ENCODE measurements at places on chromosomes 16 and 17.

DNA sequence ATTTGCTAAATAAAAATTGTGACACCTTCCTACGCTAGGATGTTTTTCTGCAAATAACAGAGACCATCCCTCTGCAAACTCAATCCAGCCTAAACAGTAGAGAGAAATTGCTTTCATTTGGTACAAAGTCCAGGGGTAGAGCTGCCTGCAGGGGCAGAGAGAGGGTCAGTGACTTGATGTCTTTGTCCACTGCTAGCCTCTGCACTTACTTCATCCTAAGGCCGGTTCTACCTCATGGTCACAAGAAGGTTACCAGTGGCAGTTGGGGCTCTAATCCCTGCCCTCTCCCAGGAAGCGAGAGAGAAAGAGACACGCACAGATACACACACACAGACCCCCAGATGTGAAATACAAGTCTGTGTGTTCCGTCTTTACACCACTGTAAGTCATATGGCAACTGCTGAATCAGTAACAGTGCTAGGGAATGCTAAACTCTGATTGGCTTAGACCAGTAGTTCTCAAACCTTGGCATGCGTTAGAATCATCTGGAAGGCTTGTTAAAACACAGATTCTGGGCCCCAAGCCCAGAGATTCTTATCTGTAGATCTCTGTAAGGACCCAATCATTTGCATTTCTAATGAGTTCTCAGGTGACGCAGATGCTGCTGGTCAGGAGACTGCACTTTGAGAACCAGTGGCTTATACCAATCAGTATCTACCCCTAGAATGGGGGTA, 13.1 kb upstream of the LPCAT2 start:
- no peak for DNase-seq

GRCh38 chr17:80639658-80640057, 95.0 kb downstream of the RPTOR start:
- DNase-seq: no peak

GRCh38 chr16:7083096-7083495, 249.5 kb upstream of the RBFOX1 start:
- DNase-seq: no peak

- DNase-seq: no peak
Measured at GRCh38 chr17:41939693-41940090, 9.3 kb downstream of the ODAD4 start.

- DNase-seq: no peak
Measured at GRCh38 chr17:55734128-55734781, 11.6 kb upstream of the TMEM100 start.

DNA sequence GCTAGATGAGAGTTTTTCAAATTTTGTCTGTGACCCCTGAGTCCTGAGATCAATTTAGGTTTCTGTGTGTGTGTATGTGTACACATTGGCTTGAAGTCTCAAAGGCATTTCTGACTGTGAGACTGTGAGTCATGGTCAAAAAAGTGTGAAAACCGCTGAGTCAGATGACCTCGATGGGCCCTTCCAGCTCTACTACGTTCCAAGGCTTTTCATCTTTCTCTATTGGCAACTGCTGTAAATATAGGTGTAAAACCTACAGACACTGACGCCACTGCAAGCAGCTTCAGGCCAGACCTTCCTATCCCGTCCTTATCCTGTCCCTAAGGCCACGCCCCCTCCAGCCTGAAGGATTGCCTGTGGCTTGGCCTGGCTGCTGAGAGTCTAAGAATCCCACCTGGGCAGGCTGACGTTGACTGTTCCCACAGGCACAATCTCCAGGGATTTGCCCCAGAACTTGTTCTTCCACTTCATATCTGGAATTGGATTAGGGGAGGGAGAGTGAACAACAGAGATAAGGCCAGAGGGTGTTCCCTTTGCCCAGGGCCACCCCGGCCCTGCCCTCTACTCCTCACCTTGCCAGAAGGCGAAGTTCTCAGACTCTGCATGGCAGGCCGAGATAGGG, 11.3 kb downstream of the OSBPL7 start:
- no peak for DNase-seq

DNA sequence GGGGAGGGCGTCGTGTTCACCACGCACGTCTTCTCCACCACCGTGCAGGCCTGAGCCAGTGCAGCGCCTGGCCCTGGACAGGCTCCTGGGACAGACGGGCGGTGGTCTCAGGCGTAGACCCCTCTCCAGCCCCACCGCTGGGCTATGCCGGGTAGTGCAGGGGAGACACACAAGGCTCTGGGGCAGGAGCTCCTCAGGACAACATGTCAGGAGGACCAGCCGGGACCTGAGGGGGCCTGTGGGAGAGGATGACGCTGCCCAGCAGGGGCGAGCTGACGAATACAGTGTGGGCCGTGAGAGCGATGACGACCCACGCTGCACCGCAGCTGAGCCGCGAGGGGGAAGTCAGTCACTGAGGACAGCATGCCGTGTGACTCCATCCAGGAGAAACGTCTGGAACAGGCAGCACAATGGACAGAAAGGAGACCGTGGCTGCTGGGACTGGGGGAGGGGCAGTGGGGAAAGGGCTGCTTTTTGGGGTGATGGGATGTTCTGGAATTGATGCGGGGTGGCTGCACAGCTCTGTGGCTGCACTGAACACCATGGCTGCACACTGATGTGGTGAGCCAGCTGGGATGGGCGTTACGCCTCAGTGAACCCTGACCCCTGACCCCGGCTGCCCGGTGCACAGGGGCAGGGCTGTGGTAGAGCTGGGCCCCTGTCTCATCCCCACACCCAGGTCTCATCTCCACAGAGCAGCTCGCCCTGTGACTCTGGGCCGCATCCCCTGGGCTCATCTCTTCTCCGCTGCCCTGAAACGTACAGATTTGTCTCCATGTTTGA, 20.2 kb downstream of the DNASE1 start:
- DNase-seq: no peak

GRCh38 chr16:10971560-10971961, 27.2 kb downstream of the CLEC16A start:
- peak; percentile 29 for DNase-seq

GRCh38 chr17:10681866-10682446, 15.4 kb downstream of the SCO1 start:
- no peak for DNase-seq

GRCh38 chr17:34827008-34827407, 134.3 kb downstream of the CCT6B start:
- no peak for DNase-seq

- DNase-seq: no peak
Measured at GRCh38 chr17:40717776-40718175, 14.2 kb upstream of the KRT24 start.

DNA sequence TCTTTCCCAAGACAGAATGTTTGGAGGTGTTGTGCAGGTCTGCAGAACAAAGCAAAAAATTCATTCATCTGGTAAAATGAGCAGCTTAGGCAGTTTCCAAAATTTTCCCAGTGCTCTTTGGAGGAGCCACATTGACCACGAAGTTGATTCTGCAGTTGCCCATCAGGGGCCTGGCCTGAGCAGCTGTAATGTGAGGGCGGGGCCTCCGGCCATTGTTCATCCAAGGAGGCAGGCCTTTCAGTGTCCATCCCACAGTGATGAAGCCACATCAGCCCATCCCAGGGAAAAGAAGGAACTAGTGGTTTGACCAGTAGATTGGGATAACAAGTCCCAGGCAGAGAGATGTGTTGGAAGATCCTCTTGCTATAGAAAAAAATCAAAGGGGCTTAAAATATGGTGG, 10.1 kb downstream of the UBFD1 start:
- no peak for DNase-seq

DNA sequence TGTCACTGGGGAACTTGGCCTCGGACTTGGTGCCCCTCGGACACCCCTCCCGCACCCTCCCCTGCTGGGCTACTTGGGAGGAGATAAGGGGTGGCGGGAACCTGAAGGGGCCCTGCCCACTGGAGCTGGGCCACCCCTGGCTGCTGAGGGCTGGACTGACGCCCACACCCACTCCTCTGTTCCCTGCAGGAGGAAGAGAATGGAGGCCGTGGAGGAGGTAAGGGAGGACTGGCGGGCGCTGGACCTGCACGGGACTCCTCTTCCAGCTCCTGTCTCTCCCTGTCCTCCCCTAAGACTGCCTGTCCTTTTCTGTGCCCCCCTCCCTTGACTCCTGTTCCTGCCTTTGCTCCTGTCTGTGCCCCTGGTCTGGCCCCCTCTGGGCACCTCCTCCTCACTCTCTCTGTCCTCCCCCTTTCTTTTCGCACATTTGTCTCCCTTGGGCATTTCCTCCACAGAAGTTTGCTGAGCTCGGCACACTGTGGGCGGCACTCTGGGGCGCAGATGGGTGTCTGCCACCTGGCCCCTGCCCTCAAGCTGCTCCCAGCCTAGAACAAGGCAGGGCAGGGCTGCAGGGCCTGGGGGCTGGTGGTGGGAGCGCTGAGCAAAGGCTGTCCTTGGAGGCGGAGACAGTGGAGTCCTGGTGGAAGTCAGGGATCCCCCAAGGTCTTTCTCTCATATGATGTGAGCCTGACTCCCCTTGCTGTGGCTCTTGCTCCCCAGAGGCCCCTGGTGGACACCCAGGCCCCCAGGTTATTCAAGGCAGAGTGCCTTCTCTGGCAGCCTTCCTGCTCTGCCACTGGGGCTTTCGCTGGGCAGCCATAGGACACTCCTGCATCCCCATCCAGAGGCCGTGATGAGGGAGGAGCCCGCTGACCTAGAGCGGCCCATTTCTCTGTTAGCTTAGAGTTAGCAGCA, 32.7 kb downstream of the ARHGAP23 start:
- no peak for DNase-seq

- no peak for DNase-seq
Measured at GRCh38 chr17:7444682-7445618, at the start of gene CHRNB1. CHRNB1 (plus strand) TSS chr17:7445061; CDS start chr17:7445128, 67 bp downstream.

GRCh38 chr16:81502396-81503070, 57.9 kb downstream of the CMIP start:
- no peak for DNase-seq

DNA sequence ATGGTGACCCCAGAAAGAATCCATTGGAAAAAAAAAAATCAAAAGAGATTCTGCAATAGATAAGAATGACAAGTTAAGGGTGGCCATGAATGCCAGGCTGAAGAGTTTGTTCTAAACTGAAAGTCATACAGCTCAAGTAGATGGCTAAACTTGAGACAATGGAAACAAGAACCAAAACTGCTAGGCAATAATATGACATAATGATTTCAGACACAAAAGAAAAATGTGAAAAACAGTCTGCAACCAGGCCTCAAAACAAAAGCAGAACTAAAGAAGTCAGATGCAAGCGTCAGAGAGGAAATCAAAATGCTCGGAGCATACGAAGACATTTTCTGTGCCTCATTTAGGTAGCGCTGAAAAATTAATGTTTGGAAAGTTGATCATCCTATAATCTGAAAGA, 54.4 kb upstream of the YPEL2 start:
- DNase-seq: no peak

GRCh38 chr16:29192329-29193247, 207.7 kb downstream of the LAT start:
- DNase-seq: no peak

Data from NCI-H1417 (cell line).